Activated naive CD8-positive, alpha-beta T cell treated with anti-CD3 and anti-CD28 coated beads for 36 hours (primary cell): ENCODE measurements at places on chromosomes 16 and 17. TPM values are rescaled to one million over a fixed set of nuclear protein-coding genes. Genes with fewer than 3 reads are reported as not detected.
A peak's percentile ranks its signal among the peaks of the same experiment; 100 is the strongest.

PRR35 gene
- not detected for total RNA-seq

DNA sequence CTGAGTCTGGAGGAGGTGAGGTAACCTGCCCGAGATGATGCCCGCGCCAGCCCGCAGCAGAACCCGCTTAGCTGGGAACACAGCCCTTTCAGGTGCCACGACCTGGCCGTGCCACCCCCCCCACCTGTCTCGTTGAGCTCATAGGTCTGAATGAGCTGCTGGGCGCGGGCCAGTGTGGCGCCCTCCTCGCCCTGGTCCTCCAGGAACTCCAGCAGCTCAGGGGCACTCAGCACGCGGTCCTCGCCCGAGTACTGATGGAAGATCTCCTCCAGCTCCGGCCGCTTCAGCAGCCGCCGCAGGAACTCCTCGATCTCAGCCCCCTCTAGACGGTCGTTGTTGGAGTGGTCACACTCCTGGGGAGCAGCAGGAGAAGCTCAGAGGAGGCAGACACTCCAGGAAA, 13.6 kb downstream of the PLCD3 start:
- H3K4me1 ChIP-seq = no peaks in the 10 kb centered on the region
- H3K27ac ChIP-seq = no peak overlapping the region
- DNase-seq = no peak
- peaks cover 14% of the 10 kb centered on the region for H3K27me3 ChIP-seq

OR3A3 gene
- not detected for total RNA-seq

ATP2A3 gene
- 85.7 TPM for total RNA-seq

- no peak overlapping the region for H3K4me3 ChIP-seq
- H3K4me1 ChIP-seq = no peaks in the 10 kb centered on the region
- H3K27me3 ChIP-seq = peaks cover 5% of the 10 kb centered on the region
- DNase-seq = no peak
These were observed 23.5 kb downstream of the TBX4 start for GRCh38 chr17:61475726-61476125.

DNA sequence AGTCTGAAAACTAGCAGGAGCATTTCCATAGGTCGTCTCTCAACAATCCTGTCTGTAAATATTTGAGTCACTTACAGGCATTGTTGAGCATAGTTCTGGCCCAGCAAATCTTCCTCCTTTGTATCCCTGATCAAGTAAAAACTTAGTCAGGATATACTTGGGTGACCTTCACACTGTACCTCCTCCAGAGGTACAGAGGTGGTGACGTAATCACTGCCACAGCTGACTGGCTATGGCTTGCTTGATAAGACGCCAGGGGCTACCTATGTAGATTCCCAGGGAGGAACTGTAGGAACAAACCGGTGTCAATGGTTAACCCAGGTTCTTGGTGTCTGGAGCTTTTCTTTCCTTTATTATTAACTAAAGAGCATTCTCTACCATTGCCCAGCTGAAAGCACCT, at the start of gene KCNJ16:
KCNJ16 (plus strand) TSS at position 270 of the 400 bp plus-strand sequence. CDS start 56,863 bp downstream, outside the sequence.
- H3K4me1 ChIP-seq = no peaks in the 10 kb centered on the region
- no peaks in the 10 kb centered on the region for H3K36me3 ChIP-seq
- H3K27me3 ChIP-seq = peaks cover 19% of the 10 kb centered on the region
- H3K4me3 ChIP-seq = no peak within 1 kb of the TSS

DNA sequence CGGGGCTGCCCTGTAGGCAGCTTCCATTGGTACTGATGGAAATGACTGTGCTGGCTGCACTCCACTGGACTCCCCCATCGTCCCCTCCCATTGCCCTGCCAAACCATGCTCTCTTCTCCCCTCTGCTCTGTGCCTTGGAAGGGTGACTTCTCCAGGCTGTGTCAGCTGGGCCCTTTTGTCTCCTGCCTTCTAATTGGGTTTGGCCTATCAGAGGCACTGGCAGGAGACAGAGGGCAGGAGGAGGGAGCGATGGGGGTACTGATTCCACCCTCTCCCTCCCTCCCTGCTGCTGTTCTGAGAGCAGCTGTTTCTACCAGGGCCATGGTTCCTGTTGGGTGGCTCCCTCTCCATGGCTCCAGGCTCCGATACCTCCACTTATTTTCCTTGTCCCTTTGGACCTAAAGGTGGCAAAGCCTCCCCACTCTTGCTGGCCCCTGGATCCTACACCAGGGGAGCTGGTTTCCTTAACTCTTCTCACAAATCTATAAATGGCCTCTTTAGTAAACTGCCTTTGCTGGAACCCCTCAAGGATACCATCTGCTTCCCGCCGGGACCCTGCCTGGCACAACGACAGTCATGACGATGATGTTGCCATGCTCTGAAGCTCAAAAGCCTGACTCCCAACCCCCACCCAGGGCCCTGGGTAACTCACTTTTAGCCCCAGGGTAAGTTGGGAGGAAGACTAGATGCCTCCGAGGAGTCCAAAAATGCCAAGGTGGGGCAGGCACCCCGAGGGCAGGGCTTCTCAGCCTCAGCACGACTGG, 123.8 kb upstream of the RPL38 start:
- no peaks in the 10 kb centered on the region for H3K36me3 ChIP-seq
- H3K27me3 ChIP-seq = no peaks in the 10 kb centered on the region
- H3K4me3 ChIP-seq = no peak overlapping the region

DNA sequence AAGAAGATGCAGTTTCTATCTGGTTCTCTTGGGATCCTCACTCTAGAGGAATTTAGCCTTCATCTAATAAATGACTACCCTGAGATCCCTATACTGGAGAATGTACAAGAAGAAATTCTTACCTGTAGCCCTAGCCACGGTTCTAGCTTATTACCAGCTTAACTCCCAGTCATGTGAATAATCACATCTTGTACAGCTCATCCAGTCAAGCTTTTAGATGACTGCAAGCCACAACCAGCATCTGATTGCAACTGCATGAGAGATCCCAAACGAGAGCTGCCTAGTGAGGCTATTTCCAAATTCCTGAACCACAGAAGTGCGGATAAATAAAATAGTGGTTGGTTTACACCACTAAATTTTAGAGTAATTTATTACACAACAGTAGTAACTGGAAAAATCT, 196.0 kb upstream of the CPHXL start:
- H3K4me1 ChIP-seq = no peaks in the 10 kb centered on the region
- no peak overlapping the region for H3K4me3 ChIP-seq
- no peak for DNase-seq
- H3K36me3 ChIP-seq = no peaks in the 10 kb centered on the region
- no peak overlapping the region for H3K27ac ChIP-seq

GRCh38 chr17:73722165-73722564, 77.9 kb upstream of the SDK2 start:
- DNase-seq = peak; percentile 4
- H3K4me3 ChIP-seq = no peak overlapping the region
- H3K4me1 ChIP-seq = peaks cover 18% of the 10 kb centered on the region
- H3K27me3 ChIP-seq = no peaks in the 10 kb centered on the region

DNA sequence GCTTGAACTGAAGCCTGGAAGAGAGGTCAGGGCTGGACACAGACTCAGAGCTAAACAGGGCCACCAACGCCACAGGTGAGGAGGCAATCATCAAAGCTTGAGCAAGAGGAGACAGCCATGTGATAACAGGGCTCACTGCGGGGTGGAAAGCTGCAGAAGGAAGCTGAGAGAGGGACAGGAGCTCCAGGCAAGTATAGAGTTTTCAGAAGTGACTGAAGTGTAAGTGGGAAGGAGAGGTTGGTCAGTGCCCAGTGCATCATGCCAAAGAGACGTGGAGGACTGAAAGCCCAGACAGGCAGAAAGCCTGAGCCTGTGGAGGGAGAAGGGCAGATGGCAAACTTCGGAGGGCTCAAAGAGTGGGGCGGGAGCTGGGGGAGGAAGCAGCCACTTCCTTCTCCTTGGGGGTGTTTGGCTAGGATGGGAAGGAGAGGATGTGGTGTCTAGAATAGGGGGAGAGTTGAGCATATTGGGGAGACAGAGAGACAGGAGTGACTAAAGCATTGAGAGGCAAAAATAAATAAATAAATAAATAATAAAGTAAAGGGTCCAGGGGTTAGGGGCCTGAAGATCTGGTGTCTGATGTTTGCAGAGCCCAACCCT, 2.6 kb downstream of the KIFC3 start:
- DNase-seq = no peak
- no peaks in the 10 kb centered on the region for H3K36me3 ChIP-seq
- peaks cover 25% of the 10 kb centered on the region for H3K4me1 ChIP-seq
- H3K27me3 ChIP-seq = peaks cover 16% of the 10 kb centered on the region
- H3K4me3 ChIP-seq = no peak overlapping the region

GRCh38 chr16:19478505-19478904, 43.4 kb downstream of the GDE1 start:
- DNase-seq = no peak
- no peak overlapping the region for H3K27ac ChIP-seq
- H3K4me1 ChIP-seq = no peaks in the 10 kb centered on the region
- H3K4me3 ChIP-seq = no peak overlapping the region
- H3K27me3 ChIP-seq = peaks cover 7% of the 10 kb centered on the region
- no peaks in the 10 kb centered on the region for H3K36me3 ChIP-seq

DNA sequence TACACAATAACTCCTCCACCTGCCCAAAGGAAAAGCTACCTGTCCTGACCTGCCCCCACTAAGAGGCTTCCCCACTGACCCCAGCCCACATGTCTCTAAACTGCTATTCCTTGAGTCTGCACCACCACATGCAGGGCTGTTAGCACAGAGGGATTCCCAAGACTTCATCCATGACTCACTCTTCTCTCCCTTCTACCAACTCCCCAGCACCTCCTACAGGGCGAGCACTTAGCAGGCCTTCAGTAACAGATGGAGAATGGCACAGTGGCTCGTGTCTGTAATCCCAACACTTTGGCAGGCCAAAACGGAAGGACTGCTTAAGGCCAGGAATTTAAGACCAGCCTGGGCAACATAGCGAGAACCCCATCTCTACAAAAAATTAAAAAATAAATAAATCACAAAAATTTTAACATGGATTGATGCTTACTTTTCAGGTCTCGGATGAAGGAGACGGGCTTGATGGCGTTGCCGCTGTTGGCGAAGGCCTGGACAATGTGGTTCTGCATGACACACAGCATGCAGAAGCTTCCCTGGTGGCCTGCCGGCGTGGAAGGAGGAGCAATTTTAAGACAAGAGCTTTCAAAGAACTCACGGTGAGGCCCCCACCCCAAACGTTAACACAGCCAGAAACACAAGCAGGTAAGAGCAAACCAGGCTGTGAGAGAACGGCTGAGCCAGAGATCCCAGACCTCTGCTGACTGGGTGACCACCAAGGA, 12.0 kb downstream of the USP36 start:
- peaks cover 52% of the 10 kb centered on the region for H3K36me3 ChIP-seq
- DNase-seq = no peak
- H3K27ac ChIP-seq = no peak overlapping the region
- H3K4me3 ChIP-seq = no peak overlapping the region
- H3K27me3 ChIP-seq = no peaks in the 10 kb centered on the region
- H3K4me1 ChIP-seq = peaks cover 7% of the 10 kb centered on the region

OTOP3 gene
- not detected for total RNA-seq

ABCA10 gene
- 0.41 TPM for total RNA-seq

- H3K27ac ChIP-seq = no peak overlapping the region
- no peaks in the 10 kb centered on the region for H3K4me1 ChIP-seq
- peaks cover 3% of the 10 kb centered on the region for H3K36me3 ChIP-seq
- H3K4me3 ChIP-seq = no peak overlapping the region
- peaks cover 8% of the 10 kb centered on the region for H3K27me3 ChIP-seq
These were observed 5.6 kb upstream of the C1QTNF1 start for GRCh38 chr17:79018370-79018695.

GRCh38 chr16:87958632-87959031, 7.4 kb downstream of the BANP start:
- H3K27ac ChIP-seq = no peak overlapping the region
- H3K4me3 ChIP-seq = peak overlapping the region; percentile 18
- no peak for DNase-seq
- H3K4me1 ChIP-seq = peaks cover 83% of the 10 kb centered on the region
- H3K36me3 ChIP-seq = peaks cover 27% of the 10 kb centered on the region

- H3K27me3 ChIP-seq = no peaks in the 10 kb centered on the region
- H3K36me3 ChIP-seq = no peaks in the 10 kb centered on the region
- H3K27ac ChIP-seq = no peak overlapping the region
- DNase-seq = no peak
These were observed 56.6 kb downstream of the RGS9 start for GRCh38 chr17:65193716-65194293.

DNA sequence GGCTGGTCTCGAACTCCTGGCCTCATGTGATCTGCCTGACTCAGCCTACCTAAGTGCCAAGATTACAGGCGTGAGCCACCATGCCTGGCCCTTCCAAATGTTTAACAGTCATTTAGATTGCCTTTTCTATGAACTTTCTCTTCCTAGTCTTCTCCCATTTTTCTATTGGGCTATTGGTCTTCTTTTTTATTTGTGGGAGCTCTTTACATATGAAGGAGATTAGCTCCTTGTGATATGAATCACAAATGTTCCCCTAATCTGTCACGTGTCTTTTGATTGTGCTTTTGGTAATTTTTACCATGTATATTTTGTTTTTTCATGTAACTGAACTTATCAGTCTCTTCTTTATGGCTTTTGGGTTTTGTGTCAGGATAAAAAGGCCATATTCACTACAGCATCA, 11.9 kb downstream of the ADCY7 start:
- no peaks in the 10 kb centered on the region for H3K27me3 ChIP-seq
- H3K36me3 ChIP-seq = peaks cover 50% of the 10 kb centered on the region
- H3K4me1 ChIP-seq = peaks cover 80% of the 10 kb centered on the region
- peak overlapping the region; percentile 81 for H3K27ac ChIP-seq

DNA sequence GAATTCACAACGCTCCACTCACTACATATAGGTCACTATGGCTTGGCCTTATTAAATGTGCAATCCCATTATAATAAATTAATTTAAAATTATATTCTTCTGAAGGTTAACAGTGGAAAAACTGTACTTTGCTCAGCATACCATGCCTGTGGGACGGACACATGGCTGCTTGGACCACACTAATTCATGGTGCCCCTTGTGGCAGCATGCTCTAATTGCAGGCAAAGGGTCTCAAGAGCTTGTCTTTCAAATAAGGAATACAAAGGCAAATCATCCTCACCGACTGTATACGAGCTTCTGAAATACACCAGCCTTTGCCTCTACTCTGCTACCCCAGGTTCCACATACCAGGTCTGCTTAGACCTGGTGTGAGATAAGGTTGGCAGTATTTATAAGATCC, 11.7 kb downstream of the SMPD3 start:
- DNase-seq = no peak
- H3K36me3 ChIP-seq = no peaks in the 10 kb centered on the region
- no peak overlapping the region for H3K4me3 ChIP-seq
- H3K27ac ChIP-seq = no peak overlapping the region
- H3K27me3 ChIP-seq = no peaks in the 10 kb centered on the region

SPECC1 gene
- 6.6 TPM for total RNA-seq
